Effector memory CD8-positive, alpha-beta T cell (primary cell): ENCODE measurements at places on chromosomes 7 and 10.

DNA sequence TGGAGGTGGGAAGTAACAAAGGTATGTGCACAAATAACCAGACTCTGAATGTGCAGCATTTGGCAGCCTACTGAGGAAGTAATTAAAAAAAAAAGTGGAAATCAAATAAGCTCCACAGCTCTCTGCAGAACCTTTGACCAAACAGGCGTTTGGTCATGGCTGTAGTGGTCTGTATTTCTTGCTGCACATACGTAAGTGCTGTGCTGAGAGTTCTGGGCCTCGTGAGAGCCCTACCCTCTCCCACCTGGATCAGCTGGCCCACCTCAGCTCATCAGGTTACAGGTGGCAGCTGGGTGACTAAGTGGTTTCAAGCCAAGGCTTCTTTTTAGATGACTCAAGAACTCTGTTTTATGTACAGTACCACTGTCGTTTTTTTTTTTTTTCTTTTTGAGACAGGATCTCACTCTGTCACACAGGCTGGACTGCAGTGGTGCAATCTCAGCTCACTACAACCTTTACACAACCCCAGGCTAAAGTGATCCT, 178.2 kb upstream of the KLF6 start:
- no peak for DNase-seq

DNA sequence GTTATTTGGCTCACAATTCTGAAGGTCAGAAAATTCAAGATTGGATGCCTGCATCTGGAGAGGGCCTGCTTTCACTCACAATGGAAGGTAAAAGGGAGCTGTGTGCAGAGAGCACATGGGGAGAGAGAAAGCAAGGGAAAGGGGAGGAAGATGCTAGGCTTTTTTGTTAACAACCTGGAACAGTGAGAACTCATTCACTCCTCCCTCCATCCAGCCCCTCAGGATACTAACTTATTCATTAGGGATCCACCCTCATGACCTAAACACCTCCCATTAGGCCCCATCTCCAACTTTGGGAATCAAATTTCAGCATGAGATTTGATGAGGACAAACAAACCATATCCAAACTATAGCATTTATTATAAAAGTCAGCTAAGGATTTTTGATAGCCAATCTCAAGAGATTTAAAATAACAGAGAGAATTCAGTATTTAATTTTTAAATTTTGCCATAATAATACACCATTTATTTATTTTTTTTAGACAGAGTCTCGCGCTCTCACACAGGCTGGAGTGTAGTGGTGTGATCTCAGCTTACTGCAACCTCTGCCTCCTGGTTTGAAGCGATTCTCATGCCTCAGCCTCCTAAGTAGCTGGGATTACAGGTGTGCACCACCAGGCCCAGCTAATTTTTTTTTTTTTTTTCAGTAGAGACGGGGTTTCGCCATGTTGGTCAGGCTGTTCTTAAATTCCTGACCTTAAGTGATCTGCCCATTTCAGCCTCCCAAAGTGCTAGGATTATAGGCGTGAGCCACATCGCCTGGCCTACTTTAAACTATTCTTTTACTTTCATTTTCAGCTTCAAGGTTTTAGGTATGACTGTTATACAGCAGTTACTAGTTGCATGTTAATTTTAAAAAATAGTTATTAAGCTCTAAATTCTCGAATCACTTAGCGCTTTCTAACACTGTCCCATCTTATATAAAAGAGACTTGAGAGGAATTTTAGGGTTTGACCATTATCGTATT, 20.3 kb upstream of the ETV1 start:
- no peak for DNase-seq

DNA sequence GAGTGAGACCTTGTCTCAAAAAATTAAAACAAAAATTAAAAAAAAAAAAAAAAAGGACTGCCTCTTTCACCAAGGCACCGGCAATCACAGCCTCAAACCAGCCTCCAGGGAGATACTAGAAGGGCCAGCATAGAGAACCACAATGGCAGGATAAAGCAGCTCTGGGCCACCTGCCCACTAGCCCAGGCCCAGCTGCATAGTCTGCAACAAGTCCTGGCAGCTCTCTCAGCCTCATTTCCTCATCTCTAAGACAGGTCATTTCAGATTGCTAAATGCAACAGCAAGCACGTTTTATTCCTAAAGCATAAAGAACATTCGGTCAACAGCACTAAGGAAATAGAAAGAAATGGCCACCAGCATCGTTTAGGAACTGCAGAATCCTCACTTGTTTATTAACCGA, 28.8 kb downstream of the XPNPEP1 start:
- no peak for DNase-seq

GRCh38 chr7:105786520-105787470, 89.6 kb downstream of the ATXN7L1 start:
- no peak for DNase-seq

- no peak for DNase-seq
Observed at GRCh38 chr10:49325916-49326783, 27.2 kb downstream of the C10orf71 start.

DNA sequence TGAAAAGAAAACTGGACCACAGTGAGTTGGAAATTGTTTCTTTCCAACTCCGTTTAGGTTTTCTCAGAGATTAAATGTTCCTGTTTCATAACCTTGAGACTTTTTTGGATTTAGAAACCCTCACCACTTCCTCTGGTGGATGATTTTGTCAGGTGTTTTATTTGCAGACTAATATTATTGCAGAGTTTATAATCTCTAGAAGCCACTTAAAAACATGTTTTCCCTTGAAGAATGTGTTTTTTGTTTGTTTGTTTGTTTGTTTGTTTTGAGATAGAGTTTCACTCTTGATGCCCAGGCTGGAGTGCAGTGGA, 520 bp upstream of the MICU1 start:
- no peak for DNase-seq

DNA sequence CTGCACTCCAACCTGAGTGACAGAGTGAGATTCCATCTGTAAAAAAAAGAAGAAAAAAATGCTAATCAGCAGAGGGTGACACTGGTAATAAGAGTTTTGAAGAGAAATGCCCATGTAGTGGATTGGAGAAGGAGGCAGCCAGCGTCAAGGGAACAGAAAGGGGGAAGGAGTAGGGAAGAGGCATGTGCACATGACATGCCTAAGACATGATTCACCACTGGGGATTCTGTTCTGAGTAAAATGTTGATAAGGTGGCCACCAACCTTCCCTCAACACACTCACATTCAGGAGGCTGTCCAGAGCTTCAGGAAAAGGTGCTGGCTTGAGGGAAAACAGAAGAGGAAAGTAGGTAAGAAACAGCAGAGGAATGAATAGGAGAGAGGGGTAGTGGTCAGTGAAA, 39.9 kb downstream of the AKR1D1 start:
- no peak for DNase-seq

- DNase-seq = peak; percentile 15
Observed at GRCh38 chr10:89426230-89426868, 12.0 kb downstream of the IFIT5 start.
